Activated CD8-positive, alpha-beta memory T cell treated with anti-CD3 and anti-CD28 coated beads, Interleukin-2, amount 50 U/mL, for 48 hours (primary cell): ENCODE measurements at places on chromosomes 13 and 19.

DNA sequence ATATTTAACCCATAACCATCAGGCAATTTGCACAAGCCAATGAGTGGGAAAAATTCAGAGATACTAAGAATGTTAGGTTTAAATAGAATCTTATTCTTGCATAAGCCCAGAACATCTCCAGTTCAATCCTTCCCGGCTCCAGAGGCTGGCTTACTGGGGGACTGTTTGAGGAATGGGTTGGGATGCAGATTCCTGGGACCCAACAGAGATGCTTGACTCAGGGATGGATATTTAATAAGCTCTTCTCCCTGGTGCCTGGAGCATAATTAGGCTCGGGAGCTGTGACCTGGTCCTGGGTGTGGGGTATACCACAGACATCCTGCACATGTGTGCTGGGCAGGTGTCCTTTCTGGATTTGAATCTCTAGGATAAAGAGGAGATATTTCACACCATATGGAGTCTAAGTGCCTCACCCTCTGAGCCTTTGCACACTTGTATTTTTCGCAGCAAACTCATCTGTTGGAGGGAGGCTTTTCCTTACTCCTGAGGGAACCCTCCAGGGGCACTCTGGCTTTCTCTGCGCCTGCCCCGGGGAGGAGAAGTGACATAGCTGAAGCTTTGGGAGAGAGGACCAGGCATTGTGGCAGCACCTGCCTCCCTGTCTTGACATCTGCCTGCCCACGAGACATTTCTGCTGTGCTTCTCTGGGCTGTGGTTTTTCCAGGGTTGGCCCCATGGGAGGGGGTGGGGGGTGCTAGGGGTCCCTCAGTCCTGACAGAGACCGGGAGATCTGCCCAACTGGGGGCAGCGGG is 36.1 kb upstream of the ANKRD10 start:
- DNase-seq: no peak

DNA sequence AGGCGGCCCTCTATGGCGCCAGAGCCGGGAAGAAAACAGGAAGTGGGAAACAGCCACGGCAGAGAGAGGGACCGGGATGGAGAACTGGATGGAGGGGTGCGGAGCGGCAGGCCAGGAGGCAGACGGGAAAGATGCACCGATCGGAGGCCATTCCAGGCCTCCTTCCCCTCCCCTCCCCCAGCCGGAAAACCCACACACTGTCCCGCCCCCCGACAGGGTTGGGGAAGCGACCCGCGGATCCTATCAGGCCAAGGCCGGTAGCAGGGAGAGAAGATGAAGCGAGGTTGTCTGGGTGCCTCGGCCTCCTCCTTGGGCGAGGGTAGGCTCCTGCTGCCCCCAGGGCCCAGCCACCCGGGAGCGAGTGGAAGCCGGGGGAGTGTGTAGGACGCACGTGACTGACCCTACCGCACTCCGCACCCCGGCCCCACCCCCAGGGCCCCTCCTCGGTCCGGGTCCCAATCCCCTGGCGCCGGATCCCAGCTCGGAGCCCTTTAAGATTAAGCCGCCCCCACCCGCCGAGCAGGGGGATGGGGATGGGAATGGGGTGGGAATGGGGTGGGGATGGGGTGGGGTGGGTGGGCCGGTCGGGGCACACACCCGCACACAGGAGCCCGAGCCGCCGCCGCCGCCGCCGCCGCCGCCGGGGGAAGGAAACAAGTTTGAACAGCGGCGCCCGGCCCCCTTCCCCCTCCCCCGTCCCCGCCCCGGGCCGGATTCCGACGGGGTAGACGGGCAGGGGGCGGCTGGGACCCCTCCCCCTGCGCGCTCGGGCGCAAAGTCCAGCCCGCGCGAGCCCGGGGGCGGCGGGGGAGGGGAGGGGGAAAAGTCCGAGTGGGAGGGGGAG is 1.5 kb downstream of the ERF start:
- DNase-seq: peak; percentile 80

GRCh38 chr19:49395581-49396407 is 7.7 kb downstream of the KASH5 start:
- DNase-seq: no peak

DNA sequence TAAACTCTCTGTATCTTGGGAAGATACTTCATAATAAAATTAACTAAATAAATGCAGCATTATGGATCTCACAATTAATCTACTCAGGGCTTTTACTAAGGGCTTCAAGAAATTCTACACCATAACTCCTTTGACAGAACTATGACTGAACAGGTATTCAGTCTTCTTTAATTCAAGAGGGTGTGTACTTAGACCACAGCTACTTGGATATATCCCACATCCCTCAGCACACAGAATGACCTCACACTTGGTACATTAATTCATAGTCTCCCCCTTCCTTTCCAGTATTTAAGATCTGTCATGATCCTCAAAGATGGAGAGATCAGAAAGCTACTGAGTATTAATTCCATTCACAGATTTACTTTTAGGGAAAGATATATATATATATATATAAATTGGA is 11.6 kb downstream of the DIAPH3 start:
- DNase-seq: no peak

DNA sequence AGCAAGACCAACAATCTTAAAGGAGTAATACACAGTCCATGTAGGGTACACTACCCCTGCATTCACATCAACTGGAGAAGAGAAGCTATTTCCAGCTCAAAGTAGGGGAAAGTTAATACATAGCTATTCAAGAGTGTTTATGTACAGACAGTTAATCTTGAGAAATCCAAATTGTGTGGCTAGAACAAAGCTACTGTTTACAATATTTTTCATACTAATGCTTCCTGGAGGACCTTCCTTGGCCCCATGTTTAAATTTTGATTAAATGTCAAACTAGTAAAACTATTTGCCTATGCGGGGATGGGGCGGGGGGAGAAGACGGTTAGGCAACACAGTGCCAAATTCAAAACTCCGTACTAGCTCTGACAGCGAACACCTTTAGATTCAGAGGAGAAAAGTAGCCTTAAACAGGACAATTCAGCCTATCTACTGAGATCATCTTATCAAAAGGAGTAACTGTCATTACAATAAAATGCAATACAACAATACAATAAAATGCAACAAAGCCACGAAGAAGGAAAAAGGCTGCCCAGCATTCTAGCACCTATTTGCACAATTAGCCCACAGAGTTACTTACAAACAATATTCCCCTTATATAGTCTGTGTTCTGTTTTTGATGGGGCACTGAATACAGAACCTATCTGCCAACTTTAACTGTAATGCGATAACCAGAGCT is 29.1 kb downstream of the BRD4 start:
- no peak for DNase-seq

DNA sequence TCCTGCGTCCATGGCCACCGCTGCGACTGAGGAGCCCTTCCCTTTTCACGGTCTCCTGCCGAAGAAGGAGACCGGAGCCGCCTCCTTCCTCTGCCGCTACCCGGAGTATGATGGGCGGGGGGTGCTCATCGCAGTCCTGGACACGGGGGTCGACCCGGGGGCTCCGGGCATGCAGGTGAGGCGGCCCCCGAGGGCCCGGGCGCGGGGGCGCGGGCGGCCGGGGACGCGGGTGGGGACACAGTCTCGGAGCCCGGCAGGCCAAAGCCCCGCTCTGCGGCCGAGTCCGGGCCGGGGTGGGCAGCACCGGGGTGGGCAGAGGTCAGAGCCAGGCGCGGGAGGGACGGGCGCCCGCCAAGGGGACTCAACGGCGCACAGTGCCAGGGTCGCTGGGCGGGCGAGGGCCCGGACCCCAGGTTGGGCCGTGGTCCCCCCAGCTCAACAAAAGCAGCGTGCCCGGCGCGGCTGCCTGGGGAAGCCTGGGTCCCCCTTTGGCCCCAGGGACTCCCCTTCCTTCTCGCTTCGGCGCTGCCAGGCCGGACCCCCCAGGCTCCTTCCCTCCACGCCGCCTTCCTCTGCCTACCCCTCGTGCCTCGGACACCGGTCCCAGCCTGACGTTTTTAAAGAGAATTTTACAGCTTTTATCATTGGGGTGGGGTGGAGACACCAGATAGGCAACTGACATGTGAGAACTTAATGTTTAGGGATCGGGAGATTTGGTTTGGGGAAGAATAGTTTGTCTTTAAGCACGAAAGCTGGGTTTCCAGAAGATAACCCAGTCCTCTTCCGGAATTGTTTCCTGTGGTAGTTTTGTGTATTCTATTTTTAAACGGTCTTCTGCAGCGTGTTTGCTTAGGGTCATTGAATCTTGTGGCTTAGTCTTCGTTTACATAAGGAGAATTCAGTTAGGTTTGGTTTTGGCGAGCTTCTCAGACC is 509 bp downstream of the TPP2 start:
- peak; percentile 70 for DNase-seq

GRCh38 chr19:55098716-55099556 is 18.5 kb downstream of the PPP1R12C start:
- DNase-seq: no peak

DNA sequence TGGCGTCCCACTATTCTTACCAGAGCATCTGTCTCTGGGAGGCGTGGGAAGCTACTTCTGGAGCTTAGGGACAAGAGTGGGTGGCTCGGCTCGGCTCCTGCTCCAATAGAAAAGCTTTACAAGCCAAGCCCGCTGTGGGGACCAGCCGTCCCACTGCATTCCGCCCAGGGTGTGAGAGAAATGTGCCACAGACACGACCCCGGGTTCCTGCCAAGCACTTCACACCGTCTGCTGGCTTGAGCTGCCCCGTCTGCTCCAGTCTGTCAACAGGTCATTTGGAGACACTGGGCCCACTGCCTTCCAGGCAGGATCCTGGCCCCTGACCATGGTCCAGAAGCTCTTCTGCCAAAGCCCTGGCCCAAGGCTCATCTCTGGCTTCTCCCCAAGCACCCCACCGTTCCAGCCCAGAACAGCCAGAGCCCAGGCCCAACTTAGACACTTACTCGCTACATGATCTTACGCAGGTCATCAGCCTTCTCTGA is 6.5 kb upstream of the FKRP start:
- DNase-seq: no peak

DNA sequence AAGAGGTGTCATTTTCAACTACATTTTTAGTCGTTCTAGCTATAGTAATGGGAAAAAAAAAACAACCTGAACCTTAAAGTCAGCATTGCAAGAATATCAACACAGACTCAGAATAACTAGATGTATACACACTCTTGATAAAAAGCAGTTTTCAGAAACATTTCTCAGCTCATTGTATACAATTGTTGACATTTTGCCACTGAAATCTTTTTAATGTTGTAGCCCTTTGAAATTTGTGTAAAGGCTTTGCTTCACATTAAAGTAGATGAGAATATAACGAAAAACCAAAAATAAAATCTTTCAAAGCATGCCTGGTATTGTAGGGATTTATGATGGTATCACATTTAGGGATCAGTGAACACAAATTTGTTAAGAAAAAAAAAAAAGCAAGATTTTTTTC is 87.2 kb upstream of the SLC10A2 start:
- DNase-seq: no peak
